Hepatocyte (in vitro differentiated cells): ENCODE measurements at places on chromosomes 4 and X. TPM values are rescaled to one million over a fixed set of nuclear protein-coding genes. Genes with fewer than 3 reads are reported as not detected.

DNA sequence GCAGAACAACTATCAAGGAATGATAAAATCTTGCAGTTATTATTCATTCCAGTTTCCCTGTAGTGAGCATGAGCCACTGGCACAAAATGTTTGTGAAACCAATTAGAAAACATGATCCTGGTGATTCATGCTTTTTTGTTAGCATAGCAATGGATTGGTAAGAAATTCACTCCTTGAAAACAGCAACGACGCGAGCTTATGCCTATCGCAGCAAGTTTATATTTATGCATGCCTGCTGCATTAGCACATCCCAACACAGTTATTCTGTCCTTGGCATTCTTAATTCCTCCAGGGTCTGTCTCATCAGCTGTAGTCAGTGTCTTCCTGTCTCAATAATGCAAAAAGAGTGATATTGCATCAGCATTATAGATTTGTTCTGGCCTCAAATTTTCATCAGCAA is 975.9 kb downstream of the STIM2 start:
- no peak for DNase-seq

- no peak for DNase-seq
Measured at GRCh38 chr4:154364066-154364845, 127.3 kb downstream of the DCHS2 start.

GRCh38 chr4:112502871-112503270 is 13.1 kb downstream of the NEUROG2 start:
- no peak for DNase-seq

- DNase-seq: no peak
Measured at GRCh38 chrX:122238801-122239200, 945.3 kb upstream of the GRIA3 start.

GRCh38 chr4:104589264-104589868 is 94.7 kb upstream of the CXXC4 start:
- no peak for DNase-seq

GRCh38 chr4:165293927-165294649 is 33.4 kb upstream of the MSMO1 start:
- no peak for DNase-seq

DNA sequence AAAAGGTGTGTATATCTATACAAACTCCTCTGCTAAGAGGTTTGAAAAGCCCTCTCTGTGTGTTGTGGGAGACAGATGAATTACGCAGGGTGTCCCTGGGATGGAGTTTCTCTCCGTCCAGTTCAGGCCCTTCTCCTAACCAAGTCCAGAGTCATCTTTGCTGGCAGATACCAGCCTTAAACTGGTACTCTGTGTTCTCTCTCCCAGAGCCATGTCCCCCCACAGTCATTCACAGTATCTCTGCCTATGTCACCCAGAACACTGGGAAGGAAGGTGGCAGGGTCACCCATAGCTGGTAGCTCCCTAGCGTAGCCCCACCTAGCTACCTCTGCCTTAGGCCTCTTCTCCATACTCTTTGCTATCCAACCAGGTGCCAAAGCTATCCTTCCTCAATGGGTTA is 8.9 kb downstream of the AMER1 start:
- DNase-seq: no peak

DNA sequence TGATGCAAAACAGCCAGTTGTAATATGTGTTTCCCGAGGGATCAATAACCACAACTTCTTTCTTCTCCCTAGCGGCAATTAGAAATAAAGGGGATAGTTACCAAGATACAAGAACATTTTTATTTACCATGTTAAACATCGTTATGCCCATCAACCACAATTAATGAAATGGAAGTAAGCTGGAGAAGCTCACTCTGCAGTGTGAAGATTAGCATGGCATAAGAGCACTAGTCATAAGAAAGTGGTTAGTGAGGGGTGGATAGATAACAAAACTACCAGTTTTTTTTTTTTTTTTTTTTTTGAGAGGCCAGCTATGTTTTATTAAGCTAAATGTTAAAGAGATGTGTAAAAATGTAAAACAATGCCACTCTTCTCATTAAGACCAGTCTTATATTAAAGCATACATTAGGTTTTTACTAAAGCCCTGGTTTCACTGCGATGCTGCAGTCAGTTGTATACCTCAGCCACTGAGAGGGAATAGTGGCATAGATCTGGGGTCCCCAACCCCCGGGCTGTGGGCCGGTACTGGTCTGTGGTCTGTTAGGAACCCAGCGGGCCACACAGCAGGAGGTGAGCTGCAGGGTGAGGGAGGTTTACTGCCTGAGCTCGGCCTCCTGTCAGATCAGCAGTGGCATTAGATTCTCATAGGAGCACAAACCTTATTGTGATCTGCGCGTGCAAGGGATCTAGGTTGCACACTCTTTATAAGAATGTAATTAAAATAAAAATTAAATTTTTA is 27.9 kb upstream of the NFXL1 start:
- no peak for DNase-seq

- DNase-seq: no peak
Measured at GRCh38 chr4:39285111-39285795, 80.9 kb downstream of the RFC1 start.

GRCh38 chr4:146121757-146122156 is 53.8 kb upstream of the LSM6 start:
- DNase-seq: no peak

DNA sequence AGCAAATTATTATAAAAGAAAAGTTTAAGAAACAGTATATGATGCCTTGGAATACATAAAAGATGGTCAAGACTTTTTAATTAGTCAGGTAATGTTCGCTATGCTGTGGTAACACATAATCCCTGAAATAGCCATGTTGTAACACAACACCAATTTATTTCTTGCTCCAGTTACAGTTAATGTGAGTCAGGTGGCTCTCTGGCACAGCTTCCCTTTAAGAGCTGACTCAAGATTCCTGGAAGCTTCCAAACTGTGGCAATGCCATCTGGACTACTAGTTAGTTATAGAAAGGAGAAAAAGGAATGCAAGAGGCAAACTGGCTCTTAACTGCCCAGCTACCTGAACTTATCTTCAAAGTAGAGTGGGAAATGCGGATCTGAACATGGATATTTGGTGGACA is 210.5 kb downstream of the CHM start:
- DNase-seq: no peak

- DNase-seq: peak; percentile 22
Measured at GRCh38 chrX:68438575-68438974, 5.3 kb upstream of the OPHN1 start.

DNA sequence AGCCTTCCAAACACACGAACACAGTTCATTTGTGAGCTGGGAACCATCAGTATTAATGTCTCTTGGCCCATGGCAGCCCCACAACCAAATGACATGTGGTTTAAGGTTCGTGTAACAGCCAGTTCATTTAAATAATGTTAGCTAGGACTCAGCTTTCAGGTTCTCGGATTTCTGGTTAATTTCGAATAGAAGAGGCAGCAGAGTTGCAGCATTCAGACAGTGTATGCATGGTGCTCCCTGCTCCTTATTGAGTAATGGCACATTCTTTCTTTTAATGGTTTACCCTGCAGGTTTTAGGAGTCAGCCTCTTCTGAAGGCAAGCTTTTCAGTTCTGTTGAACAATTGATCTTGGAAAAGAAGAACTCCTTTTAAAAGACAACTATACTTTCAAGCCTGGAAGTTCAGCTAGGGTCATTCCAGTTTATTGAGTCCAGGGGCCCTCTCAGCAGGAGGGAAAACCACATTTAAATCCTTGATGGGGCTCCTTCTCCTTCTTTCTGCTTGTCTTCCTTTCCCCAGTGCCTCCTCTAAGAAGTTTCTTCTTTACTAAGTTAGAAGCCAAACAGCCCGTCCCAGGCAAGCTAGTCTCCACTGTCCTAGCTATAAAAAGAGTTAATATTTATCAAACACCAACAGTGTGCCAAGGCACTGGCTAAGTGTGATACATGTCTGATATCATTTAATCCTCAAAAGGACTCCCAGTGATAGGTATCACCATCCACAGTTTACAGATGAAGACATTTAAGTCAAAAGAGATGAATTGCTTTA is 5.0 kb upstream of the RNF175 start:
- DNase-seq: no peak

GRCh38 chrX:136694431-136695087 is 46.6 kb downstream of the CD40LG start:
- DNase-seq: peak; percentile 51

GRCh38 chrX:150099316-150099715 is 161.0 kb upstream of the EOLA2 start:
- DNase-seq: no peak

GRCh38 chr4:118120120-118120760 is 86.0 kb downstream of the NDST3 start:
- no peak for DNase-seq

GRCh38 chrX:74925225-74926088 is at the start of gene NEXMIF:
NEXMIF (minus strand) TSS chrX:74925452.
- DNase-seq: no peak

DNA sequence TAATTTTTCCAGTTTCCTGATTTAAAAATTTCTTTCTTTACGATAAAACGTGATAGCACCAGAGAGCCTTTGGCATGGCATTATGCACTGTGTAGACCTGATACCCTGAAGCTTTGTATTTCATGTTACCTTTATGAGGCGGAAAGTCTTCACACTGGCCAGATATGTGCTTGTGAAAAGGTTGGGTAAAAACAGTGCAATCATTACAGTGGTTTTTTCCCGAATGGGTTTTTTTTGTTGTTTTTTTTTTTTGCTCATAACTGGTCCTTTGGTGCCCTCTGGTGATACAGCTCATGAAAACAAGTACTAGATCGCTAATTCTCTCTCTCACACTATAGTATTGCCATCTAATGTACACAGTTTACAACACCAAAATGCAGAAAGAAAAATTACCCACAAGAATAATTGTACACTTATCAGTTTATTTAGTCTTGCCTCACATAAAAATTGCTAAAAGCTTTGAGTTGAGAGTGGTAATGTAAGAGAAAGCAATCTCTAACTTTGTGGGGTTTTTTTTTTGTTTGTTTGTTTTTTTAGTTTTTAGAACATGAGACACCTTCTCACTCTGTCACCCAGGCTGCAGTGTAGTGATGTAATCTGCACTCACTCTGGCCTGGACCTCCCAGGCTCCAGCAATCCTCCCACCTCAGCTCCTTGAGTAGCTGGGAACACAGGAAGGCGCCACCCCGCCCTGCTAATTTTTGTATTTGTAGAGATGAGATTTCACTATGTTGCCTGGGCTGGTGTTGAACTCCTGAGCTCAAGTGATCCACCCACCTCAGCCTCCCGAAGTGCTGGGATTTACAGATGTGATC is 21.3 kb downstream of the SPCS3 start:
- peak; percentile 56 for DNase-seq

DNA sequence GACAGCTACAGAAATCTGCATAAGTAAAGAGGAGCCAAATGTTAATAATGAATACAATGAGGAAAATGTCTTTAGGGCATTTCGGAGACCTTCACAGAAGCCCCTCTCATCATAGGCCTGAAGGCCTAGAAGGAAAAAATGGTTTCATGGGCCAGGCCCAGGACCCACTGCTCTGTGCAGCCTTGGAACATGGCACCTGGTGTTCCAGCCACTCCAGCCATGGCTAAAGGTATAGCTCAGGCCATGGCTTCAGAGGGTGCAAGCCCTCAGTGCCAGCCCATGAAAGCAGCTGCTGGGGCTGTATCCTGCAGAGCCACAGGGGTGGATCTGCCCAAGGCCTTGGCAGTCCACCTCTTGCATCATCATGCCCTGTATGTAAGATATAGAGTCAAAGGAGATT is 261.1 kb downstream of the SNCA start:
- DNase-seq: no peak

GRCh38 chr4:152357206-152357605 is 178.7 kb downstream of the FBXW7 start:
- DNase-seq: no peak

- DNase-seq: no peak
Measured at GRCh38 chr4:22407361-22407760, 108.5 kb downstream of the ADGRA3 start.

DNA sequence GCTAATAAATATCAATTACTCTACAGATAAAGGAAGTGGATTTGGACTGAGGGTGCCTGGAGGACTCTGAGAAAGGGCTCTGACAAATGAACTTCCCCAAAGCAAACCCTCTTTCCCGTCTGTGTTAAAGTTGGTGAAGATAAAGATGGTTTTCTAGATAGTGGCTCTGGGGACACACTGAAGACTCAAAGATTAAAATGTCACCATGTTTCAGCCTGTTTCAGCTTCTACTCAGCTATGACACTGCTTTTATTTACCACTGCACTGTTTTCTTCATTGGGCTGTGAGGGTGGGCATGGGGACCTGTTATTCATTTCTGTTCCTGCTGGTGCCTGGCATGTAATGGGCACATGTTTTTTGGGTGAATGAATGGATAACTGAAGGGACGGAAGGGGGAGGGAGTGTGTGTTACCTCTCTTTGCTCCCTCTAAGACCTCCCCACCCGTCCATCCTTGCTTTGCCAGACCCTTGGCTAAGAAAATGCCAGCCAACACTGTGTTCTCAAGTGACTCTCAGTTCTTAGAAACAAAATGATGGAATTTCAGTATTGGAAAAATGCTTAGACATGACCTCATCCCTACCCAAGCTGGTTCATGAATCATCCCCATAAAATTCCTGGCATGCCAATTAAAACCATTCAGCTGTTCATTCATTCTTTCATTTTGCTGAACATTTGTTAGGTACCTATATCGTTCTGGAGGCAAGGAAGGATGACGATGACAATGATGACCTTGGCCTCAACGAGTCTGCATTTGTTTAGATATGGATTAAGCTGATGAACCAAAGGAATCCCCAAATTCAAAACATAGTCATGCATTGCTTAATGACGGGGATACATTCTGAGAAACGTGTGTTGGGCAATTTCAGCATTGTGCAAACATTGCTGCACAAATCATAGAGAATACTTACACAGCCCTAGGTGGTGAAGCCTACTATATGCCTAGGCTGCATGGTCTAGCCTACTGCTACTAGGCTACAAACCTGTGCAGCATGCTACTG is 13.4 kb upstream of the STK32B start:
- DNase-seq: peak; percentile 42

DNA sequence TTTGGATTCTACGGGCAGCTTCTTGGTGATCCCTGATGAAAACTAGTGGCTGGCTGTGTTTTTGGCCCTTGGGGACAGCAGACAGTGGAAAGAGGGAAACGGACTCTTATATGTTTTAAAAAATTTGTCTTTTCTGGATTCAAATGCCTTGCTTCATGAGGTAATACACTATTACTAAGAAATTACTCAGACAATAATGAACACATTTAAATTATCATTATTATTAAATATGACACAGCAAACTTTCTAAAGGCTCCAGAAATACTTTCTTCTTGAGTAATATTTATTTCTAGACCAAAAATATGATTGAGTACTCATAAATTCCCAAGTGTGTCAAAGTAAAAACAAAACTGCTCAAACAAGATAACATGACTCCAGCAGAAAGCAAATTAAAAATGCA is 520.7 kb upstream of the AADAT start:
- DNase-seq: no peak

- DNase-seq: peak; percentile 96
Measured at GRCh38 chrX:39755143-39756032, 342.4 kb downstream of the BCOR start.

GRCh38 chr4:170741856-170742255 is 652.1 kb upstream of the AADAT start:
- no peak for DNase-seq

- no peak for DNase-seq
Measured at GRCh38 chr4:78688366-78688765, 87.8 kb upstream of the BMP2K start.

The ZFP42 gene
- total RNA-seq: 4.5 and 7.1 TPM in 2 replicates

The SMPX gene
- total RNA-seq: 0.64 and 1.4 TPM in 2 replicates

The SSX2 gene
- not detected in 2 replicates for total RNA-seq

The SPANXB1 gene
- total RNA-seq: not detected in 2 replicates

The ESX1 gene
- total RNA-seq: not detected in 2 replicates

The AMOT gene
- total RNA-seq: 93.3 and 94.6 TPM in 2 replicates

The SHISA3 gene
- 0.17 and 1.5 TPM in 2 replicates for total RNA-seq

The CT83 gene
- total RNA-seq: not detected in 2 replicates

The PPM1K gene
- total RNA-seq: 18.2 and 20.0 TPM in 2 replicates

The ADH1B gene
- total RNA-seq: 8.0 and 8.2 TPM in 2 replicates

The CT47A1 gene
- total RNA-seq: not detected in 2 replicates

The HSFX2 gene
- total RNA-seq: not detected in 2 replicates
